Fibroblast of lung (primary cell): ENCODE measurements at places on chromosomes 1 and 21. TPM values are rescaled to one million over a fixed set of nuclear protein-coding genes. Genes with fewer than 3 reads are reported as not detected.

Gene PRELP
- 4.5 and 4.9 TPM in 2 replicates for total RNA-seq

Gene HAO2
- not detected in 2 replicates for total RNA-seq

Gene G0S2
- 79.1 and 180 TPM in 2 replicates for total RNA-seq

Gene B3GALT5
- under 0.01 TPM in 1 of 2 replicates, not detected in the other for total RNA-seq

Gene F13B
- not detected in 2 replicates for total RNA-seq

Gene ABCG1
- total RNA-seq: under 0.01 and 0.77 TPM in 2 replicates

Gene MROH9
- total RNA-seq: 0.26 TPM in 1 of 2 replicates, not detected in the other

Gene SERTAD4
- total RNA-seq: under 0.01 and 0.17 TPM in 2 replicates

Gene C1orf141
- total RNA-seq: not detected in 2 replicates

Gene GPATCH3
- 10.8 and 11.4 TPM in 2 replicates for total RNA-seq

Gene TSTD1
- total RNA-seq: 0.66 and 0.77 TPM in 2 replicates

Gene SPATA45
- total RNA-seq: 0.51 and 0.83 TPM in 2 replicates

Gene OPTC
- total RNA-seq: not detected in 2 replicates

Gene SPRR3
- not detected in 2 replicates for total RNA-seq

Gene ERO1B
- 4.1 and 5.0 TPM in 2 replicates for total RNA-seq

Gene RGSL1
- not detected in 2 replicates for total RNA-seq

Gene SELL
- under 0.01 and 0.17 TPM in 2 replicates for total RNA-seq

Gene ERVH48-1
- total RNA-seq: not detected in 2 replicates

Gene HTR6
- under 0.01 TPM in 1 of 2 replicates, not detected in the other for total RNA-seq

Gene LYPD8
- total RNA-seq: 0.17 TPM in 1 of 2 replicates, not detected in the other

Gene TFAP2E
- total RNA-seq: 0.26 and 0.83 TPM in 2 replicates

Gene CHRM3
- total RNA-seq: under 0.01 TPM in 1 of 2 replicates, not detected in the other

Gene LRRC38
- total RNA-seq: not detected in 2 replicates

Gene SLC35E2B
- total RNA-seq: 37.2 and 55.8 TPM in 2 replicates

Gene DPYD
- 63.1 and 64.2 TPM in 2 replicates for total RNA-seq

Gene MATN1
- 0.26 TPM in 1 of 2 replicates, not detected in the other for total RNA-seq

Gene SPRR2G
- not detected in 2 replicates for total RNA-seq

Gene SGIP1
- 11.0 and 37.8 TPM in 2 replicates for total RNA-seq

Gene S100A7A
- not detected in 2 replicates for total RNA-seq

Gene L1TD1
- total RNA-seq: 0.17 and 0.26 TPM in 2 replicates

Gene BATF3
- 3.3 and 6.8 TPM in 2 replicates for total RNA-seq

Gene SLC1A7
- 0.26 and 0.33 TPM in 2 replicates for total RNA-seq

Gene PRDM16
- total RNA-seq: 1.3 and 1.8 TPM in 2 replicates

Gene DMBX1
- not detected in 2 replicates for total RNA-seq

Gene CHI3L2
- total RNA-seq: 1.5 and 10.3 TPM in 2 replicates

Gene KRTAP11-1
- total RNA-seq: not detected in 2 replicates

Gene HSD11B1
- 20.3 and 31.5 TPM in 2 replicates for total RNA-seq

Gene RGS7
- 0.51 and 3.6 TPM in 2 replicates for total RNA-seq

Gene RBM11
- under 0.01 and 0.17 TPM in 2 replicates for total RNA-seq

Gene TCHHL1
- total RNA-seq: not detected in 2 replicates

Gene COL11A1
- total RNA-seq: 0.26 and 8.9 TPM in 2 replicates

Gene TRIM45
- total RNA-seq: 4.6 and 8.4 TPM in 2 replicates

Gene FAM3B
- total RNA-seq: not detected in 2 replicates

Gene CRYAA
- not detected in 2 replicates for total RNA-seq

Gene DNAJC28
- 2.1 and 2.3 TPM in 2 replicates for total RNA-seq

Gene COL18A1
- 26.2 and 38.8 TPM in 2 replicates for total RNA-seq

Gene COL16A1
- 80.3 and 150 TPM in 2 replicates for total RNA-seq

Gene CALML6
- under 0.01 and 0.17 TPM in 2 replicates for total RNA-seq

Gene SIPA1L2
- total RNA-seq: 2.0 and 12.6 TPM in 2 replicates

Gene RIMS3
- 0.33 and 0.51 TPM in 2 replicates for total RNA-seq

Gene NKAIN1
- under 0.01 and 0.17 TPM in 2 replicates for total RNA-seq

Gene TRIM46
- total RNA-seq: 3.1 and 4.0 TPM in 2 replicates
